Anterior cingulate cortex (tissue), 58 donors: ENCODE measurements at places on chromosomes 5 and 9.

DNA sequence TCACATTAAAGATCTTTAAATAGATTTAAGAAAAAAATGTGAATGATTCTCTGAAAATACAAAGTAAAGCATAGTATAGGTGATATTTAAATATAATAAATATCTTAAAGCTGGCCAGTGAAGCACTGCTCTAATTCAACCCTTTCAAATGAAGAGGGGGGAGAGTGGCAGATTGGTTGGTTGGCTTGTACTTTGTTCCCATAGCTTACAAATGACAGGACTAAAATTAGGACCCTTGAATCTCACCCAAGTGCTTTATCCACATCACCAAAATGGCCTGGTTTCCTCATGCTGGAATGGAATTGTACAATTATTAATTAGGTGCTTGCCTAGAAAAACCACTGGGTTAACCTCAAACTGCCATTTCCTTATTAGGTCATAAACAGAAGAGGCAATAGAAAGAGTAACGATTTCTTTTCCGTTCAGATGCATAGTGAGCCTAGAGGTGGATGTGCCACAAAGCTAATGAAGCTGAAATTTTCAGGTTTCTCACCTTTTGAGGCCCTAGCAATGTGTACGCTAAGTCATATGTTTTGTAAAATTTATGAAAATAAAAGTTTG is 354.5 kb upstream of the CDH6 start:
- no peak for DNase-seq

GRCh38 chr9:92846662-92847145 is 31.1 kb downstream of the ZNF484 start:
- no peak for DNase-seq

GRCh38 chr5:113660206-113660605 is 146.7 kb downstream of the YTHDC2 start:
- DNase-seq, result no peak

DNA sequence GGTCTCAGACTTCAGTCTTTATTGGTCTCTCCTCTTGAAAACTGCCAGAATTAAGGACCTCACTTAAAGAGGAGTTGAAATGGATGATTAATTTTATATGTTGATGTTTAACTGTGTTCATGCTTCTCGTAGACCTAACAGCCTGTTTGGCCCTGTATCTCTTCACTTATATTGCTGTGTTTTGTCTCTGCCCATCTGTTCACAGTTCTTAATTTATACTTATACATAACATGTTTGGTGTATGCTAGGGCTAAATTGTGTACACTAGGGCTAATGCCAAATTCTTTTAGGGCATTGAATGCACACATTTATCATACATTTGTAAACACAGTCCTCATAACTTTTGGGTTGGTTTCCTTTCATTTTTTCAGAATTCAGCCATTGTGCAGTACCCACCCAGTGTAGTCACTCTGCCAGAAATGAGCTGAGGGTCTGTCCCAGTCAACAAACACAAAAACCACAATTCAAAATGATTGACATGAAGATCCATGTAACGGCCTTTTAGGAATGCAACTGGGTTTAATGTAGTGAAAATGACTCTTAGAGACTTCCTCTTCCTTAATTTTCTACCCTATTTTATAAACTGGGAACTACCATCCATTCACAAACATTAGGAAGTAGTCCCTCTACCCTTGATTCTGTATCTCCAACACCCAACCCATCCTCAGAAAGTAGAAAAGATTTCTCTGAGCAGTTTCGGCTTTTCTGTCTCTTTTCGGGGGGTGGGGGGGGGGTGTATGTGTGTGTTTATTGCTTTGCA is 668.8 kb upstream of the KLF4 start:
- no peak for DNase-seq

GRCh38 chr9:109017061-109017460 is 3.8 kb upstream of the CTNNAL1 start:
- no peak for DNase-seq

DNA sequence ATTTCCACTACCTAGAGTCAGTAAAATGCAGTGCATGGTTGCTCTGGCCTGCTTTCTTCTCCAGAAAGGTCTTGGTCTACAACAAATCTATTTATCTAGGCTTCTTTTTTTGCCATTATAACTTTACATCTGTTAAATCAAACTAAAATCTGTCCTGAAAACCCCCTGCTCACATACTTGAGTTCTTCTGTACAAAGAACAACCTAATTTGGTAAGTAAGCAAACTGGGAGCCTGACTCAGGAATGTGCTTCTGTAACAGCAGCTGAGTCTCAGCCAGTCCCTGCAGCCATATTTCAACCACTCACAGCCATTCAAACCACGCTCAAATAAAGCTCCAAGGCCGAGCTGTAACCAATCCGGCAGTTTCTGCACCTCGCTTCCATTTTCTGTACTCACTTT is 95.8 kb downstream of the PLPP1 start:
- DNase-seq, result peak; percentile 23
